CD4-positive, alpha-beta T cell treated with Interleukin-15 for 4 hours (primary cell): ENCODE measurements at places on chromosomes 13 and 19.

DNA sequence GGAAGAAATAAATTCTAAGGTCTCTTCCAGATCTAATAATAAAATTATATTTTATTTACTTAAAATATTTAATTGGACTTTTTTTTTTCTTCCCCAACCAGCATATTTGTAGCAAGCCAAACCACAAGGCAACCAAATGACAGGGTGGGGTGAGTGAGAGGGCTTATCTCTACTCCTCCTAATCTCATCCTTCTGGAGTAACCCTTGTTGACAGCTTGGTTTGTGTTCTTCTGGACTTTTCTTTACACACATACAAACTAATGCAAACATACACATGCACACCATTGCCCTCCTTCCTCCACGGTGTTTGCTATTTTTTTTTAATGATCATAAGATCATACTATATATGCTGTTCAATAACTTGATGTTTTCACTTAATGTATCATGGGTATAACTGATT, 383.1 kb downstream of the DLEU7 start:
- no peak for DNase-seq

DNA sequence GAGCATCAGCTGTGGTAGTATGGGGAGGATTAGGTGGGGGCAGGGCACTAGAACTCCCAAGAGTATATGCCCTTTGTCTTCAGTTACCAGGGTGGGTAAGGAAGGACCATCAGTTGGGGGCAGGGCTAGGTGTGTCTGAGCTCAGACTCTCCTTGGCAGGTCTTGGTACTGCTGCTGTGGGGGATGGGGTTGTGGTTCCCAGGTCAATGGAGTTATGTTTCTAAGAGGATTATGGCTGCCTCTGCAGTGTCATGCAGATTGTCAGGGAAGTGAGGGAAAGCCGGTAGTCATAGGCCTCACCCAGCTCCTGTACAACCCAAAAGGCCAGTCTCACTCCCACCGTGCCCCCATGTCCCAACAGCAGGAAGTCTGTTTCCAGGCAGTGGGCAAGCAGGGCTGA, 8.8 kb upstream of the ZNF578 start:
- no peak for DNase-seq

- DNase-seq, result no peak
These were observed 2.1 kb downstream of the KCNN4 start for GRCh38 chr19:43778651-43779050.

GRCh38 chr13:32904266-32904665, 112.0 kb upstream of the KL start:
- DNase-seq, result no peak

DNA sequence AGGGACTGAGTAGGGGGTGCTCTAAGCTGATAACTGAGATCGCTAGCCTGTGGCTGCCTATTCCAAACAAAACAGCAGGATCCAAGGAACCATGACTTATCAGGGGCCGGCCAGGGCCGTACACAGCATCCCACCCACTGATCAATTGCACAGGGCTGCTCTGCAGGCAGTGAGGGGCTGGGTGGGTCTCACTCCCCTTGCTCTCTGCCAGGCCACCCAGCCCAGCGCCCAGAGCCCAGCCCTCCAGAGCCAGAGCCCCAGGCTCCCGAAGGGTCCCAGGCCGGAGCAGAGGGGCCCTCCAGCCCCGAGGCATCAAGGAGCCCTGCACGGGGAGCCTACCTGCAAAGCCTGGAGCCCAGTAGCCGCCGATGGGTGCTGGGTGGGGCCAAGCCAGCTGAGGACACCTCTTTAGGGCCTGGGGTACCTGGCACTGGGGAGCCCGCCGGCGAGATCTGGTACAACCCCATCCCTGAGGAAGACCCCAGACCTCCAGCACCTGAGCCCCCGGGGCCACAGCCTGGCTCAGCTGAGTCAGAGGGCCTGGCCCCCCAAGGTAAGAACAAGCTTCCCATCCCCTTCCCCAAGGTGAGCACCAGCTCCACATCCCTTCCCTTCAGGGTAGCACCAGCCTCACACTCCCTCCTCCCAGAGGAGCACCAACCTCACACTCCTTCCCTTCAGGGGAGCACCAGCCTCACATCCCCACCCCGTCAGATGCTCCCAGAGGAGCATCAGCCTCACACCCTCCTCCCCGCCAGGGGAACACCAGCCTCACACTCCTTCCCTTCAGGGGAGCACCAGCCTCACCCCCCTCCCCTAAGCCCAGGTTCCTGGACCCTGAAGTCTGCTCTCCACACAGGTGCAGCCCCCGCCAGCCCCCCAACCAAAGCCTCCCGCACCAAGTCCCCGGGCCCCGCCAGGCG, 1.9 kb downstream of the SYDE1 start:
- DNase-seq, result no peak
